ENCODE measurements at places on chromosomes 12 and 14.

DNA sequence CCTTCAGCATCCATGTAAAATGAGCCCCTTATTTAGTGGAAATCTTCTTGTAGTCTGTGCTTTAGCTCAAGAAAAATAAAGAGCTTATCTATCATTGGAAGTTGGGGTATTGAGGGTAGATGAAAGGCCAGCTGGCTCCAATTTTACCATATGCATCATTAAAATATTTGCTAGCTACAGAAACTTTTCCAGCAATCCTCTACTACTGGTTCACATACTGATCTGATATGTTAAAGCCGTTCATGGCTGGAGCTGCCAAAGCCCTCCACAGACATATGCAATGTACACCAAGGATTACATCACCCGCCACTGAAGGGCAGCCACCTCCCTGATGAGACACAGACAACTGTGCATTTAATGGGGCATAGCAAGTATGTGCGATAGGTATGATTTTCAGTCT lies 1205.3 kb downstream of the GALC start:
- peak; percentile 90 for DNase-seq

GRCh38 chr12:122081083-122081696 lies 2.6 kb downstream of the MLXIP start:
- no peak for DNase-seq

DNA sequence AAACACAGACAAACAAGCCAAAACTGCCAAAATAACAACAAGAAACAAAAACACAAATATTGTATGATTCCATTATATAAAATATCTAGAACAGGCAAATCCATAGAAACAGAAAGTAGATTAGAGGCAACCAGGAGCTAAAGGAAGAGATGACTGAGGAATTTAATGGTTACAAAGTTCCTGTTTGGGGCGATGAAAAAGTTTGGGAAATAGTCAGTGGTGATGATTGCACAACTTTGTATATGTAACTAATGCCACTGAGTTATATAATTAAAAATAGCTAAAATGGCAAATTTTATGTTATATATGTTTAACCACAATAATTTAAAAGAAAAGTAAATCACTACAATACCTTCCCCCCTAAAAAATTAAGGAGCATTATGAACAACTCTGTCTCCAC lies 24.5 kb downstream of the GNPTAB start:
- no peak for DNase-seq

DNA sequence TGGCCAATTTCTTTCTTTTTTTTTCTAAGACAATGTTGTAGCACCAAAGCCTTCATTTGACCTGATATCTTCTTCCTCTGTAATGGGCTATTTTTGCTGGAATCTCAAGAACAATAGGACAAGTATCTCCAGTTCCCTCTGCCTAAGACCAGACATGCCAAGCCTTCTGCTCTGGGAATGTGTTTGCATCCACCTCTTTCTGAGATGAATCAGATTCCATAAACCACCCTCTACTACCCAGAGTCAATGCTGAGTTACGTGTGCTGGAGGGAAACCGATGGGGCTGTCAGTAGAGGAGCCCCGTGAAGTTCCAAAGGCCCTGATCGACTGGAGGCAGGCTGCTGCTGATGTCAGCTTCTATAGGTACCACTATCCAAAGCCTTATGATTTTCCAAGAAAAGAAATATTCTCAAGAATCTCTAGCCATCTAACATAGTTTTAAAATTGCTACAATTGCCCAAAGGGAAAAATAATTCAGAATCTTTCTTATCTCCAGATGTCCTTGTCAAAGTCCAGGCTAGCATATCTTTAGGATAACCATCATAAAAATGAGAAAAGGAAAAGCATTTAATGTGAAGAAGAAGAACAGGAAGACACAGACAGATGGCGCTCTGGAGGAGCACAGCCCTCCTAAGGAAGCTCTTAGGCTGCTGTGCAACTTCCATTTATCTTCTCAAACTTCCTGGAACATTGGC lies 101.9 kb downstream of the SLC8A3 start:
- DNase-seq = peak; percentile 57

DNA sequence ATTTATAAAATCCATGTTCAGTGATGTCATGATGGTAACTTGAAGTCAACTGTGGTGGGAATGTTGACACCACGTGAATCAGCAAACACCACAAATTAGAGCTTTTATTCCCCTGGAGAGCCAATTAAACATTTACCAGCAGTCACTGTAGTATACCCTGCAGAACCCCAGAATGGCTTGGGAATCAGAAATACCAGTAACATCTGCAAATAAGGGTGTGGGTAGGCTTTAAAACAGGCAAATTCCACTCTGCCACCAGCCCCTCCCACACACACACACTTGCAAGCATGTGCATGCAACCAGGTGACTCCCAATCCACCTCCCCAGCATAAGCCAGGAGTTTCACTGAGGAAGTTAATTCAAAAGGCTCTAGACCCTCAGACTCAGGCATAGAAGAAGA lies 63.6 kb upstream of the TMEM263 start:
- no peak for DNase-seq

GRCh38 chr14:71933001-71933587 lies 865 bp downstream of the RGS6 start:
- DNase-seq = no peak

GRCh38 chr12:130981074-130981742 lies 27.5 kb downstream of the ADGRD1 start:
- peak; percentile 31 for DNase-seq

- DNase-seq = no peak
These were observed 33.6 kb downstream of the HCAR2 start for GRCh38 chr12:122669397-122670070.

- DNase-seq = no peak
These were observed 201.3 kb upstream of the OR4E1 start for GRCh38 chr14:21874946-21875345.
